HS-27A (cell line): ENCODE measurements at places on chromosomes 12 and 14.

- no peak for DNase-seq
Observed at GRCh38 chr14:89650077-89650978, 233.3 kb upstream of the FOXN3 start.

DNA sequence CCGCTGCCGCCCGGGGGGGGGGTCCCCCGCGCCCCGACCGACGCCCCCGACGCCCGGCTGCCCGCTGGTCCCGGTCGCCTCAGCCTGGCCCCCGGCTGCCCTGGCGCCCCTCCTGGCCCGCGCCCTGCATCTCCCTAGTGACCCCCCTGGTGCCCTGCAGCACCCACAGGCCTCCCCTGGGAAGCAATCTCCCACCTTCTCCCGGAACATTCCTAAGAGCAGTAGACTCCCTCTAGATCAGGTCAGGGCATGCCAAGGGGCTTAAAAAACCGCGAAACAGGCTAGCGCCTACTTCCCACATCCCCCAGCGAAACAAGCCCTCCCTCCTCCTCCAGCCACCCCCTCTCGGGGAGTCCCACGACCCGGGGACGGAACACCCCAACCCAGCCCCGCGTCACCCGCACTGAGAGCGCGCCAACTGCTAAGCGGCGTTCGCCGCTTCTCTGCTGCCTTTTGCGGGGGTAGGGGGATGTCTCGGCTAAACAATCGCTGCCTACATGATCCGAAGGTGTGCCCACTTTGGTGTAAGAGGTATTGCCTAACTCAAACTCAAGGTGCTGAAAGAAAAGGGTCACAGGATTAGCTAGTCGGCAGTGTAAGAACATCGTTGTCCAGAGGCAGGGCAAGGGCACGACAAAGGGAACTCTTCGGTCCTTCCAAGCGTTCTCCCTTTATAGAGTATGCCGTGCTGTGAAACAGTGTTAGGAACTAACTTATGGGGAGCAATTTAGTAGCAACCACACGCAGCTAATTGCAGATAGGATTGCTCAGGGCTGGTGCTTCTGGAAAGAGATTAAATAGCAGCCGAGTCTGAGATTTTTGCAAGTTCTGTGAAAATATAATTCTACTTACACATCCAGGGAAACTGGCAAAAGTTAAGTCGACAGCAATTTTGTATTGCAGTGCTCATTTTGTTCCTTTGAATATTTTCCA is 619 bp upstream of the NTN4 start:
- no peak for DNase-seq

DNA sequence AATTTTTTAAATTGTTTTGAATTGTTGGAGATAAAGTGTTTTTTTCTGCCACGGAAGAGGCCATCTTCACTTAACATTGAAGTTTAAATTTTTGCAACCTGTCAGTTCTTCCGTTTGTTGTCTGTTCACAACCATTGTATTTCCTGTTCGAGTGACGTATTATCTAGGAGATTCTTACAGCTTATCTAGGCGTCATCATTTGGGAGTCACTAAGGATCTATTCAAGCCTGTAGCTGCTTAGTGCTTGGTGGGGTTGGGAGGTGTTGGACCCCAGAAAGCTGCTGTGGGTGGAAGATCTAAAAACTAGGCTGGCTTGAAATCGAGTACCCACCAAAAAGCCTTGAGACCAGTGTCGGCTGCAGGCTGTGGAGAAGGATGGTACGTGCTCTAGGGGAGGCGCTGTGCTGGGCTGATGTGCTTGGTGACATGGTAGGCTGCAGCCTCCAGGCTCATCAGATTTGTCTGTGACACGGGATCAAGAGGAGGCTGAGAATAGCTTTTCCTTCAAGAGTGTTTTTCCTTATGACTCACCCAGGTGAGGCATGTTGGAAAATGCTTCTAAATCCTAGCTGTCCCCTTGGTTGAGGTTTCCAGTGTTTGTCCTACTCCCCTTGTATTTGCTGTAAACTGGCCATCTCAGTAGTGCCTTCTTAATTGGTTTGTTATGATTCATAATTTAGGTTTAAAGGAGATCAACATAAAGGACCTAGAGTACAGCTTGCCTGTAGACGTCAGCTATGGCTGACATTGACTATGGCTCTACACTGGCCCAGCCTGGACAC is 57.8 kb downstream of the ATG14 start:
- no peak for DNase-seq

DNA sequence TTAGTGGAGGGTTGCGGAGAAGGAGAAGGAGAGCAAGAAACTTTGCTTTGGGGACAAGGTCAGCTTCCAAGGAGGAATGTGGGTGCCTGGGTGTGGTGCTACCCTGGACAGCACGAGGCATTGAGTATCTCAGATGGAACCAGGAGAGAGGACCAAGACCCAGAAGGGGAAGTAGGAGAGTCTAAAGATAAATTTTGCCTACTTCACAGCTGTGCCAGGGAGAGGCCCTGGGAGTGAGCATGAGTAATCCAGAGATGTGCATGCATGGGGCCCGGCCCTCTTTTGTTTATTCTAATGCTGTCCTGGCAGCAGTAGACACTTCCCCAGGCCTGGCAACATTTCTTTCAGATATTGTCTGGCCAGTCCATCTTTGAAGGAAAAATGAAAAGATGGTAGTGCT is 49.5 kb upstream of the GNPNAT1 start:
- peak; percentile 48 for DNase-seq

GRCh38 chr12:117684471-117684870 is 284.3 kb downstream of the KSR2 start:
- DNase-seq = no peak

- no peak for DNase-seq
Observed at GRCh38 chr12:4802841-4803240, 82.6 kb downstream of the GALNT8 start.

DNA sequence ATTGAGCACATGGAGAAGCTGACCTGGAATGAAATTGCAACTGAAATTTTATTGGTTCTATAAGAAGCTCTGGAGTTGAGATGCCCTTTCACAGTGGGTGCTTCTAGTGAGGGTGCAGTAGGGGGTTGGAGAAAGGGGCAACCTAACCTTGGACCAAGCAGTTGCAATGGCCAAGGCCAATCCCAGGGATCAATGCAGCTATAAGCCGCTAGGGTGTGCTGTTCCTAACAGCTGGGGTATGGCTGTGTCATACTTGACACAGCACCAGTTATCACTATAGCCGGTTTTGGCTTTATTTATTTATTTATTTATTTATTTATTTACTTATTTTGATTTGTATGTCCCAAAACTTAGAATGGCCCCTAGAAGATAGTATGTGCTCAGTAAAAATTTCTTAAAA is 505.9 kb downstream of the FLRT2 start:
- no peak for DNase-seq

- no peak for DNase-seq
Observed at GRCh38 chr14:54291491-54292191, 105.2 kb upstream of the CDKN3 start.

DNA sequence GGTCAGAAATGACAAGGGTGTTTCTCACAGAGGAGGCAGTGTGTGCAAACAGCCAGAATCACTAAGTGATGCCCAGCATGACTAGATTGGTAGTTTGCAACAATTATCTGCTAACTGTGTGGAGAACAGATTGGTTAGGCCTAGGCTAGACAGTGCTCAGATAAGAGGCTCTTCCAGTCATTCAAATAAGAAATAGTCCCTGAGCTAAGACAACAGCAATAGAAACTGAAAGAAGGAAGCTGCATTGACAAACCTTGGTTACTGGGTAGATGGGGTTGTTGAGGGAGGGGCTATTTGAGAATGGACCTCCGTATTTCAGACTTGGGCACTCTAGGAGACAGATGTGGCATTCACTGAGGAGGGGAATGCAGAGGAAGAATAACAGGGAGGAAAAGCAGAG is 255.0 kb upstream of the NPAS3 start:
- no peak for DNase-seq

GRCh38 chr12:21819678-21820077 is 45.2 kb upstream of the KCNJ8 start:
- DNase-seq = no peak

GRCh38 chr14:68282479-68283377 is 463.1 kb downstream of the RAD51B start:
- DNase-seq = no peak

- no peak for DNase-seq
Observed at GRCh38 chr12:94831081-94831751, 172.3 kb downstream of the NDUFA12 start.

- DNase-seq = no peak
Observed at GRCh38 chr14:92473969-92474535, 39.5 kb upstream of the RIN3 start.

- DNase-seq = no peak
Observed at GRCh38 chr12:70154960-70155589, 88.2 kb upstream of the CNOT2 start.

GRCh38 chr12:113479590-113480335 is 8.1 kb upstream of the LHX5 start:
- DNase-seq = no peak

- no peak for DNase-seq
Observed at GRCh38 chr12:72304751-72305150, 32.6 kb downstream of the TRHDE start.

DNA sequence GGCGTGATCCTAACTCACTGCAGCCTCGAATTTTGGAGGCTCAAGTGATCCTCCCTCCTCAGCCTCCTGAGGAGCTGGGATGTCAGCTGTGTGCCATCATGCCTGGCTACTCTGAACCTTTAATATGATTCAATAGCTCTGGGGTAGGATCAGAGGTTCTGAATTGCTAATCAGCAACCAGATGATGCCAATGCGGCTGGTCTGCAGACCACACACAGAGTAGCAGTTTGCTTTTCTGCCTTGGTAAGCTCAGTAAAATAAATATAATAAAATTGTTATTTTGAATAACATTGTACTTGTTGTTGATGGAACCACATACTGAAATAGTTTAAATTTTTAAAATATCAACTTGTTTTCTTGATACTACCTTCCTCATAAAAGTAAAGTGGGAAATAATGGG is 86.6 kb downstream of the NTN4 start:
- no peak for DNase-seq

- no peak for DNase-seq
Observed at GRCh38 chr12:103947871-103948555, 17.7 kb upstream of the TDG start.

DNA sequence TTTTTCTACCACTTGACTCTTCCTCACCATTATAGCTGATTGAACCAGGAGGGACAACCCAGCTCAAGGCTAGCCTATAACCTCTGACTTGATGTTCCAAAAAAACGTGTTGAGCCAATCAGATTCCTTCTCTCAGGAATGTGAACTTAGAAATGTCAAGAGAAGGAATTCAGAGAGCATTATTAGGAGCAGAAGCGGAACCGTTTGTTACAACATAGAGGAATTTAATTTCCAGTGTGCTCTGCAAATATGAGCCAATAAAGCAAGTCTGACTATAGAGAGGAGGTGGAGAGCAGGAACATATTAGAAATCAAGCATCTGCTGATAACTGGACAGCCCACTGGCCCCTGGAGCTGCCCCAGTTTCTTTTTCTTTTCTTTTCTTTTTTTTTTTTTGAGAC is 15.3 kb upstream of the PELI2 start:
- DNase-seq = no peak
